ENCODE measurements at places on chromosomes 4 and X.

DNA sequence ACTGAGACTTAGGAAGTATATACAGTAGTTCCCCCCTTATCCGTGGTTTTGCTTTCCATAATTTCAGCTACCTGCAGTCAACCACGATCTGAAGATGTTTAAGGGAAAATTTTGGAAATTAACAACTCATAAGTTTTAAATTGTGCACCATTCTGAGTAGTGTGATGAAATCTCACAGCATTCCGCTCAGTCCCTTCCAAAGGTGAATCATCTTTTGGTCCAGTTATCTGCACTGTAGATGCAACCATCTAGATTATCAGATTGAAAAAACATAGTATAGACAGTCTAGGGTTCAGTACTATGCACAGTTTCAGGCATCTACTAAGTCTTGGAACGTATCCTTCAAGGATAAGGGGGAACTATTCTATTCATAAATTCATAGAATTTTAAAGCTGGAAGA is 109.0 kb downstream of the ANXA3 start:
- DNase-seq: no peak

- DNase-seq: no peak
Observed at GRCh38 chrX:42824541-42824940, 46.6 kb upstream of the PPP1R2C start.

DNA sequence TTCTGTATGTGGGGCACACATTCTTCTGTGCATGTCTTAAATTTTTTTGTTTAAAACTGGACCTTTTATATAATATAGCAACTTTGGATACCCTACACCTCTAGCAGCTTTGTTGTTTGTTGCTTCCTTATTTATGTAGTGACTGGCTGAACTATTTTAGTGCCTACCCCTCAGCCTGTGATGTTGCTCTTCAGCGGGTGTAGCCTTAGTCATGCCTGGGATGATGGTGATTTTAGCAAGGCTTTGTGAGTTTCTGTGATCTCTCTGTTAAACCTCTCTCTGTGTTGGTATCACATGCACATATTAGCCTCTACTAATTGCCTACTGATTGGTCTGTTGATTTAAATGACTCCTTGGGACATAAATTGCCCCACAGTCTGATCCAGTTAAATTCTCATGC is 22.8 kb downstream of the USP9X start:
- DNase-seq: no peak

GRCh38 chrX:154372612-154373022 is 1.8 kb downstream of the FLNA start:
- no peak for DNase-seq

DNA sequence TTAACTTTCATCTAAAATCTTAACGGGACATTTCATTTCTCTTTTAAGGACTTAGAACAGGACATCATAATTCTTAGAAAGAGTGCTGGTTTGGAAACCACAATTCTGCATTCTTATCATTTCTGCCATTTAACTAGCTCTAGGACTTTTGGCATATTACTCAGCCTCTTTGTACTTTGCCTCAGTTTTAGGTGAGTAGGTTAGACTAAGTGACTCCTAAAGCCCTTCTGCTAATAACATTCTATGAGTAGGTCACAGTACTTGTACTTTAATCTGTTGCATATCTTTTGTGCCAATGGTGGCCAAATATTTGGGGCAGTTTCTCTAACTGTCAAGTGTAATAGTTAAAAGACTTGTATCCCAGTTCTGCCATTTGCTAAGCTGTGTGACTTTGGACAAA is 115.4 kb upstream of the NUDT6 start:
- DNase-seq: no peak

GRCh38 chrX:41085878-41086626 is 807 bp downstream of the USP9X start:
- peak; percentile 84 for DNase-seq

DNA sequence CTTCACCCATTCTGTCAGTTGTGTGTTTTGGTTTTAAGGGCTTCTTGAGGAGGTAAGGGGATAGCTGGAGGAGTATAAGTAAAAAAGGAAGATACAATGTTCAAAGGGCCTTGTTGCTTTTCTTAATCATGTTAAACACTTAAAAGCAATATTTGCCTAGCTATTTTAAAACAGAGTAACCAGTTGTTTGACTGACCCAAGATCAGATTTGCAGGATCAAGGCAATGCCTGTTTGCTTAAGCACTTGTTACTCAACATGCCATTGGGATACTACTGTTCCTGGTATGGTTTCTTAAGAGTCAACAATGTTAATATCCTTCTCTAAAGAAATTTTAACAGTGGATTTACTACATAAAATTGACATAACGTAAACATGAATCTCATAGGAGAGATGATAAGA is 2.6 kb downstream of the DCLK2 start:
- DNase-seq: no peak

- DNase-seq: no peak
Observed at GRCh38 chr4:181962321-181962720, 280.9 kb upstream of the TENM3 start.

GRCh38 chr4:94177822-94178221 is 29.8 kb upstream of the SMARCAD1 start:
- DNase-seq: no peak

DNA sequence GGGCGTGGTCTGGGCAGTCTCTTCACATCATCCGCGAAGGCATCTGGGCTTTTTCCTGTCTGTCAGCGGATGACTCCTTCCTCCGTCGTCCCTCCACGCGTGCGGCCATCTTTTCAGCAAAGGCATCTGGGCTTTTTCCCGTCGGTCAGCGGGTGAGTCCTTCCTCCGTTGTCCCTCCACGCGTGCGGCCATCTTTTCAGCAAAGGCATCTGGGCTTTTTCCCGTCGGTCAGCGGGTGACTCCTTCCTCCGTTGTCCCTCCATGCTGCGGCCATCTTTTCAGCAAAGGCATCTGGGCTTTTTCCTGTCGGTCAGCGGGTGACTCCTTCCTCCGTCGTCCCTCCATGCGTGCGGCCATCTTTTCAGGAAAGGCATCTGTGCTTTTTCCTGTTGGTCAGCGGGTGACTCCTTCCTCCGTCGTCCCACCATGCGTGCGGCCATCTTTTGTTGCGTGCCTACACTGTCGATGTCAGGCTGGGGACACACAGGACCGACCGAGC is 12.3 kb upstream of the TMEM271 start:
- no peak for DNase-seq

GRCh38 chr4:158818560-158819140 is 49.8 kb downstream of the FNIP2 start:
- DNase-seq: no peak

- no peak for DNase-seq
Observed at GRCh38 chr4:64533637-64534036, 124.4 kb upstream of the TECRL start.

GRCh38 chr4:8727131-8727530 is 134.6 kb downstream of the CPZ start:
- DNase-seq: peak; percentile 47

- DNase-seq: no peak
Observed at GRCh38 chrX:22467571-22467970, 194.9 kb downstream of the CBLL2 start.

DNA sequence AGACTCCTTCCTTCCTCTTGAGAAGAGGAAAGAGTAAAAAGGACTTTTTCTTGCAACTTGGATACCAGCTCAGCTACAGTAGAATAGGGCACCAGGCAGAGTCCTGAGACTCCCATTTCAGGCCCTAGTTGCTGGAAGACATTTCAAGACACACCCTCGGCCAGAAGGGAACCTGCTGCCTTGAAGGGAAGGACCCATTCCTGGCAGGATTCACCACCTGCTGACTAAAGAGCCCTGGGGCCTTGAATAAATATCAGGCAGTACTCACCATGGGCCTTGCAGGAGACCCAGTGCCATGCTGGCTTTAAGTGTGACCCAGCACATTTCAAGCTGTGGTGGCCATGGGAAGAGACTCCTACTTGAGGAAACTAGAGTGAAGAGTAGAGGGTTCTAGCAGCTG is 317.6 kb downstream of the DKK2 start:
- no peak for DNase-seq

DNA sequence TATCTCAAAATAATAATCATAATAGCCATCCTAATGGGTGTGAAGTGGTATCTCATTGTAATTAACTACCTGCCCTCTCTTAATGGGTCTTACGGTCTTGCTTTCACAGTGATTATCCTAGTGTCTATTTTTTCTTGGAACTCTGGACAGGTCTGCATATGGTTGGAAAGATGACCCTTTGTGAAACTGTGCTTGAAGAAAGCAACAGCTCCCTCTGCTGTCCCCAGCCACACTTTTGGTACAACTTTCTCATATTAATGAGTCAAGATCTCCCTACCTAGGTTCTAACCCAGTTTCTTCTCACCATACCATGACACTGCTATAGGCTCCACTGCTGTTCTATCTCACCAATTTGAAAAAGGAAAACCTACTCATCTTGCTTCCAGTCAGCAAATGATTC is 2.4 kb downstream of the TFDP3 start:
- no peak for DNase-seq

DNA sequence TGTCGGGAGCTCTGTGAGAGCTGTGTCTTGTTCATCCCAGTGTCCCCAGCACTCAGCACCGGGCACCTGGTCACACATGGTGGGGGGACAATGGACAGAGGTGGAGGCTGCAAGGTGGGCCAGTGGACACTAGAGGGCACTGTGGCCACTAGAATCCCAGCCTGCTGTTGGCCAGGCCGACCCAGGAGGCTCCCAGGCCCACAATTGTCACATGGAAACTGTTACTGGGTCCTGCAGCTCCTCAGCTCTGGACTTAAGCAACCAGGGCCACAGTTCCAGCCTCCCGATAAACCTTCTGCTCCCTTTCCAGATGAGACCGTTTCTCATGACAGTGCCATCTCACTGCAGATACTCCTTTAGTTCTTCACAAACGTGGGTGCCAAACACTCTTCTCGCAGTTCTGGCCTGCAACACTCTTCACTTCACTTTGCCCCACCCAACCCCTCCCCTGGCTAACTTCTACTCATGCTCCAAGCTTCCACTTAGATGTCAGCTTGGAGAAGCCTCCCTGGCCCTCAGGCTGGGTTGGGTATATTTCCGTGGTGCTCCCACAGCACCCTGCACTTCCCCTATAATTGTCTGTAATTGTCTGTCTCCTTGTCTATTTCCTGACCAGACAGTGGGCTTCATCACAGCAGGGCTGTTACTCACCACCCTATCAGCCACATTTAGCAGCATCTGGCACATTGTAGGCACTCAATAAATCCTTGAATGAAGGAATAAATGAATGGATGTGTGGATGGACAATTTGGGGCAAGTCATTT is 3.5 kb upstream of the IQSEC2 start:
- DNase-seq: no peak

DNA sequence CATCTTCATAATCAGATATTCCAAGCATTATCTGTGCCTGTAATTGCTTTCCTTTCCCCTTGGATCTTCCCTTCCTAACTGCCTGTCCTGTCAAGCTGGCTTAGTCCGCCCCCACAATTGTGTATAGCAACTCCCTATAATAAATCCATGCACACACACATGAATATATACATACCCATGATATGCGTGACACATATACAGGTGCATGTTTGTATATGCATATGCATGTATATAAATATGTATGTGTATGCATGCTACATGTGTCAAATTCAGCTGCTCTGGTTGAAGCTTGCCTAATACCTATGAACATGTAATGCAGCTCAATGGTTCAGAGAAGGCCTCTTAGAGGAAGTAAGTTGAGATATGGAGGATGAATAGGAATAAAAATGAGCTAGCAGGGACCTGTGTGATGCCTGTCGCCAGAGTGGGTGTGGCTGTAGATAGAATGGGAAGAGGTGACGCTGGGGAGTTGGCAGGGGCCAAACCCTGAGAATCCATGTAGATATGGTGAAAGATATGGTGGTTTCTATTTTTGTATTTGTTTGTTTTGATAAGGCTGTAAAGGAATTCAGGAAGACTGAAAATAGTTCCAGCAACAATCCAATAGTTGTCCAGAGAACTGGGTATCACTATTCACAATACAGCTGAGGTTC is 595.0 kb upstream of the BOD1L1 start:
- no peak for DNase-seq

GRCh38 chr4:98098764-98099163 is 44.5 kb downstream of the STPG2 start:
- no peak for DNase-seq

- DNase-seq: no peak
Observed at GRCh38 chrX:8504451-8504850, 39.8 kb downstream of the VCX3B start.

- no peak for DNase-seq
Observed at GRCh38 chrX:42375086-42375485, 402.9 kb downstream of the PPP1R2C start.

- DNase-seq: no peak
Observed at GRCh38 chrX:154890990-154891639, 5.0 kb downstream of the F8A1 start.

GRCh38 chr4:2288051-2288541 is 26.2 kb upstream of the MXD4 start:
- DNase-seq: no peak

DNA sequence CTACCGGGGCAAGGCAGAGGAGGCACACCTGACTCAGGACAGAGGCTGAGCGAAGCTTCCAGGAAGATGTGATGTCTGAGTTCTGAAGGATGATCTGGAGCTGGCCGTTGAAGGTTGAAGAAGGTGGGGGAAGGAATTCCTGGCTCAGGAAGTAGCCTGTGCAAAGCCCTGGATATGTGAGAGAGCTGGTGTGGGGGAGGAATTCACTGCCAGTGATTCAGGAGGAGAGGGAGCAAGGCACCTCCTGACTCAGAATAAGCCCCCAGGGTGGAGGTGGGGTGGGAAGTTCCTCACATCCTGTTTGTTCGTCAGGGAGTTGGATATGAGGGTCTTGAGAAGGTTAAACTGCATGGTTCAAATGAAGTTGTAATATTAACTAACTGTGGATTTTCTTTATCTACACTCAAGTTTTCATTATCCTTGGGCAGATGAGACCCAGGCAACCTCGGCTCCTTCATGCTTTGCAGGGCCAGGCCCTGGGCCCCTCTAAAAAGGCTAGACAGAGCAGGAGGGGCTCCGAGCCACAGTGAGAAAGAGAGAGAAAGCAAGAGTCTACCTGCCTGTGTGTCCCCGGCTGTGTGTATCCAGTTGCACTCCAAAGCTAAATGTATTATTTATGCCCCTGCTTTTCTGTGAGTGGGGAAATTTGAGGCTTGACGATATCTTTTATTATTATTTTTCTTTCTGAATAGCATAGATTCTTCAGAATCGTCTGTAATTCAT is 7.1 kb downstream of the NHSL2 start:
- DNase-seq: no peak

Measured in coronary artery (tissue), 2 donors.